ENCODE measurements at places on chromosomes 11 and 22.

DNA sequence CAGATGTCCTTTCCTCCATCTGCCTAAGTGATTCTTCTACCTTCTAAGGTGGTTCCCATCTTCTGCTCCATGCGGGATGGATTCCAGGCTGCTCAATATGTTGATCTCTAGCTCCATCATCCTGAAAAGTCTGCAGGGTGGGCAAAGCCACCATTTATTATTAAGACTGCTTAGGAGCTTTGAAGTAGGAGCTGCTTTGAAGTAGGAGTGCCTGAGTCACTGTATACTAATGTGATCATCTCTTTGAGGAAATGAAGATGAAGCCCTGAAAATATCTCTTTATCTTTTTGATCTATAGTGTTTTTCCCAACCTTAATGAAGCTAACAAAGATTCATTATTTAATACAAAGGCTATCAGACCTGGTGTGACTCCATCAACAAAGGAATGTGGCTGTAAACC, 13.1 kb downstream of the HEPHL1 start:
- no peak for DNase-seq

DNA sequence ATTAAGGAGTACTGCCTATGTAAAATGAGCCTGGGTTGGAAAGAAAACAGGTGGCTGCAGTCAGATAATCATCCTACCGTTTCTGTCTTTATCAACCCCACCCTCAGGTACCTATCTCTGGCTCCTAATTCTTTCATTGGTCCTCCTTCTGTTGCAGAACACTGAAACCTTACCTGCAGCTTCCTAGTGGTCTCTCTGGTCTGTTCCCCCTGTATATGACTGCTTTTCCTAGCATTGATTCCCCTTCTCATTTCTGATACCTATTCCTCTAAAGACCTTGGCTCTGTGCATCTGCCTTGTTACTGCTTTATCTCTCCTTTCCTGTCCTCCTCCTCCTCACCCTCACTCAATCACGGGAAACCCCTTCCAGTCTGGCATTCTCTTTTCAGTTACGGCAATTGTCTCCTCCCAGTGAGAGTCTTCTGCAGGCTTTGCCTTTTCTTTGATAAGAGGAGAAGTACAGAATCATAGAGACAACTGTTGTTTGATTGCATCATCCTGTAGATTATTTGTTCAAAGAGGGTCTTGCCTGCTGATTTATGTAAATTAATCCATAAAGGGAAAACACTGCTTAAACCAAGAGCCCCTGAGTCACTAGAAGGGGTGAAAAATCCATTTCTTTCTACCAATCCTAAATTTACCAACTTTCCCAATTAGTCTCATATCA, 301.2 kb downstream of the AASDHPPT start:
- DNase-seq, result no peak

DNA sequence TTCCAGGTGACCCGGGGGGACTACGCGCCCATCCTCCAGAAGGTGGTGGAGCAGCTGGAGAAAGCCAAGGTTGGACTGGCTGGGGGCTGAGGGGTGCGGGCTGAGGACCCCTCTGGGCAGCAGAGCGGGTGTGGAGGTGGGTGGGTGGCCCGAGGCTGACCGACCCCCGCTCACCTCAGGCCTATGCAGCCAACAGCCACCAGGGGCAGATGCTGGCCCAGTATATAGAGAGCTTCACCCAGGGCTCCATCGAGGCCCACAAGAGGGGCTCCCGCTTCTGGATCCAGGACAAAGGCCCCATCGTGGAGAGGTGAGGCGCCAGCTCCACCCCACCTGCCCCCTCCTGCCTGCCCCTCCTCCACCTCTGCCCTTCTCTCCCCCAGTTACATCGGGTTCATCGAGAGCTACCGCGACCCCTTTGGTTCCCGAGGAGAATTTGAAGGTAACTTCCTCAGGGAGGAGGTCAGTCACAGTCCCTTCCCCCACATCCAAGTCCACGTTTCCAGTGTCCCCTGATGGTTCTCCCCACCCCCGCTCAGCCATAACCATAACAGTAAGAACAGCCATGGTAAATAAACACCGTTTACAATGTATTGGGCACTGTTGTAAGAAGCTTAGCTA, 11.2 kb downstream of the DPP3 start:
- no peak for DNase-seq

- no peak for DNase-seq
Measured at GRCh38 chr11:130760515-130761125, 155.7 kb downstream of the SNX19 start.

All from NCI-H187 (cell line).